ENCODE measurements at places on chromosomes 16 and 17.
A peak's percentile ranks its signal among the peaks of the same experiment; 100 is the strongest.

- no peak for DNase-seq
These were observed 98.6 kb downstream of the GNAO1 start for GRCh38 chr16:56289862-56290261.

DNA sequence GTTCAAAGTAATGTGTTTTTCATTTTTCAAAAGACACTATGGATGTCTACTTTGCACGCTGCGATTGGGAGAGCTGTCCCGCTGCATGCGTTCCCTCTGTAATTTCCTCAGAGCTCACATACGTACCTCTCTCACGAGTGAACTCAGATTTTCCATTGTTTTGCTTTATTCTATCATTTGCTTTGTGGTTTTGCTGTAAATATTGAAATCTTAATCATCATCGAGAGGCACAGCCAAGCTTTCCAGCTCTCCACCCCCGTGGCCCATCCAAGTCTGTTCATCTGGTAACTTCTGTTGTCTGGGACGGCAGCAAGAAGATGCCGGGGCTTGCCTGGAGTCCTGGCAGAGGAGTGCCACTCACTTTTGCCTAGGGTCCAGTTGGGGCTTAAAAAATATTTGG is 21.1 kb downstream of the TMC6 start:
- DNase-seq: no peak

- DNase-seq: no peak
These were observed 99.1 kb downstream of the ADAMTS18 start for GRCh38 chr16:77335652-77336234.

GRCh38 chr16:66588981-66589713 is 9.9 kb downstream of the CMTM2 start:
- peak; percentile 71 for DNase-seq

DNA sequence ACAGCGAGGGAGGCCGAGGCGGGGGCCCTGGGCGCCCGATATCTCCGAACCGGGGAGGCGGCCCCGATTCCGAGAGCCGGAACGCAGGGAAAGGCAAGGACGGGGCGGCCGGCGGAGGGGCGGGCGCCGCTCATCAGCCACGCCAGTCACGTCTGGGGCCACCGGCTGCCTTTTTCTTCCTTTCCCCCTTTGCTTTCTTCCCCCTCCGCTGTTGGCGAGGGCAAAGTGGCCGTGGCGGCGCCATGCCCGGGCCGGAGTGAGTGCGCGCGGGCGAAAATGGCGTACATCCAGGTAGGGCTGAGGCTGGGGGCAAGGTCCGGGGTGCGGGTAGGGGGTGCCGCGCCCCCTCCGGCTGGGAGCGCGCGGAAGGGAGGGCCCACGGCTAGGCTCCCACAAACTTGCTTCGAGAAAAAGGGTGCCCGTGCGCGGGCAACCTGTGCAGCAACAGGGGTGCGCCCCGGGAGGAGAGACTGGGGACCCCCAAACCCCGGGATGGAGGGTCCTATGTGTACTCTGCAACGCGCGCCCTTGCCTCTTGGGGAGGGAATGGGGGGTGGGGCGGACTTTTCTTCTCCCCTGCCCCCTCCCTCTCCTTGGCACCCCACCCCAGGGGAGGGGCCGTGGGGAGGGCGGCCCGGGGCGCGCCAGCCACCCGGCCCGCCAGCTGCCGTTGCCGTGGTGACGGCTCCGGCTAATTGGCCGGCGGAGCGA is 486 bp downstream of the SYT17 start:
- no peak for DNase-seq

GRCh38 chr16:31537362-31538242 is 9.9 kb downstream of the AHSP start:
- no peak for DNase-seq

GRCh38 chr17:27396941-27397340 is 59.3 kb upstream of the KSR1 start:
- DNase-seq: no peak

GRCh38 chr17:10429421-10430045 is 7.8 kb upstream of the MYH8 start:
- DNase-seq: no peak

GRCh38 chr17:82372249-82373071 is 895 bp downstream of the UTS2R start:
- DNase-seq: no peak

GRCh38 chr16:83704656-83705055 is 103.1 kb upstream of the HSBP1 start:
- DNase-seq: no peak

DNA sequence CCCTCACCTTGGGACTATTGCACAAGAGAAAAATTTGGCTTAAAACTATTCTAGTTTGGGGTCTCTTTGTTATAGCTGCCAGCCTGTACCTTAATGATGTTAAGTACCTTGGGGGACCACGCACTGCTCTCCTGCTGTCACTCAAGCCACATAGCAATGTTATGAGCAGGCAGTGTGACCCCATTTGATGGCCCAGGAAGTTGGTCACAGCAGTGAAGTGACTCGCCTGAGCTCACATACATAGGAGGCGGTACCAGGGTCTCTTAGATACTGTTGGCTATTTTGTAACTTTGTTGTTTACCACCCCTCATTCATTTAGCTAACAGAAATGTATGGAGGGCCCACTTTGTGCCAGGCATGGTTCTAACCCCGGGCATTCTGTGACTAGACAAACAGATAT is 16.4 kb downstream of the KCNG4 start:
- DNase-seq: no peak

GRCh38 chr17:4490637-4491061 is 8.0 kb upstream of the SPNS2 start:
- no peak for DNase-seq

GRCh38 chr17:38568845-38569510 is 36.8 kb downstream of the SRCIN1 start:
- DNase-seq: no peak

DNA sequence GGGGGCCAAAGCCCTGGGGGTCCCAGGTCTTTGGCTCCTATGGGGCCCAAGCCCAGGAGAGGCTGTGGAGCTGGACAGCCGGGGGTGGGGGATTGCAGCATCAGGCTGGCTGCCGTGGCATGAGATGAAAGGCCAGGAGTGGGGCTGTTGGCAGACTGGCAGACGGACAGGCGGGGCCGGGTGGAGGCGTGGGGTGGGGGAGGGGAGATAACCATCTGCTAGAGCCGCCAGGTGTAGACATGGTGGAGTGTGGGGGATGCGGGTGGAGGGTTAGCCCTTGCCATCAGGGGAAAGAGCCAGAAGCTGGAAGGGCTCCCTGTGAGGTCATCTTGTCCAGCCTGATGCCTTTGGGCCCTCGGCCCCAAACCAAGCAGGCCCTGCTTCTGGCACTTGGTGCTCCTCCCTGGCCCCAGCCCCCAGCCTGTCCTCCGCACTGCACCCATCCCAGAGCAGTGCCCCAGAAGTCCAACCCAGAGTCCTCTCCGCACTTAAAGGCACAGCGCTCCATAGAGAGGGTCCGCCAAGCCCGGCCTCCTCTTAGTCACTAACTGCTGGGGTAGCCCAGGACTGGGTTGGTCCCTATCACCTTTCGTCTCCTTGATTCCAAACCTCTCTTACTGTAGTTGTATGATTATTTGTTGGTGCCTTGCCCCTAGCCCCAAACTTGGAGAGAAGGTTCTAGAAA is 33.3 kb upstream of the DLX4 start:
- no peak for DNase-seq

DNA sequence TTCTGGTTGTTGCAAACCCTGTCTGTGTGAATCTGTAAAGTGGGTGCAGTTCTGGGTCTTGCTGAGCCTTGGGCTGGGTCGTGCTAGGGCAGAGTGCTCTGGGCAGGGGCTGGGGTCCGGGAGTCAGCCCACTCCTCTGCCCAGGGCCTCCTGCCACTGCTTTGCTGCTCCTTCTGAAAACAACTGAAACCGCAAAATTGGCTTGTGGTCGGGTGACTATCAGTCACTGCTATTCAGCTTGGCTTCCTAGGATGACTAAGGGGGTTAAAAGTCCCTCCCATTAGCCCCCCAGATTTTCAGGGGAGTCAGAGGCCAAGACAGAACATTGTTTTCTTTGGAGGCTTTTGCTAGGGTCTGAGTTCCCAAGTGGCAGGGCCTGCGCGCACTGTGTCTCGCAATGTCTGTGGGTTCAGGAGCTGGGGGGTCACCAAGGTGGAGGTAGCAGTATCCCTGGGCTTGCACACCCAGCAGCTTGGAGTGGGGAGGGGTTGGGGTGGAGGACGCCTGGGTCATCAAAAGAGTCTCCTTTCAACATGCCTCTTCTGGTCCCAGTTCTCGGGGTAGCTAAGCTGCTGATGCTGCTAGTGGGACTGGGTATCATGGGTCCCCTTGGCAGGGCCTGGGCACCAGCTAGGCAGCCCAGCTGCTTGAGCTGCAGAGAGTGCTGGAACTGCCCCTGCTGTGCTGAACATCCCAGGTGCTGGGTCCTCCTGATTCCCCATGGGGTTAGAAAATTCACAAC is 13.5 kb upstream of the TBX21 start:
- peak; percentile 52 for DNase-seq

- DNase-seq: no peak
These were observed 17.8 kb upstream of the GGA2 start for GRCh38 chr16:23527961-23528643.

DNA sequence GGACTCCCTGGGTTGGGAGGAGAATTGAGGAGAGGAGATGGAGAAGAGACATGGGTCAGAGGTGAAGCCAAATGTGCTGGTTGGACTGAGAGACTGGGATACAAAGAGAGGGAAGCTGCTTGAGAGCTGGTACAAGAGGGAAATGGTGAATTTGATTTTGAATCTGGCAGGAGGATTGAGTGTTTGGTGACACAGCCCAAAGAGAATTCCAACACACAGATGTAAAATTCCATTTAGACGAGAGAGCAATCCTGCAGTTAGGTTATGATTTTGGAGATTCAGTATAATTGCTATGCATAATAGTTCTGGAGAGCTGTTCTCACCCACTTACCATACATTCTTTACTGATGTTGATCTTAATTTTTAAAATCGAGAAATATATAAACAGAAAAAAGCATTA is 57.7 kb downstream of the HSD17B2 start:
- no peak for DNase-seq

GRCh38 chr16:67441907-67442306 is 11.0 kb downstream of the HSD11B2 start:
- no peak for DNase-seq

All from activated gamma-delta T cell treated with Interleukin-2 at 50 U/mL for 16 hours (primary cell).